NCI-H774 (cell line): ENCODE measurements at places on chromosomes 11 and 22.
A peak's percentile ranks its signal among the peaks of the same experiment; 100 is the strongest.

- no peak for DNase-seq
Measured at GRCh38 chr11:47165253-47165840, 11.3 kb downstream of the ARFGAP2 start.

DNA sequence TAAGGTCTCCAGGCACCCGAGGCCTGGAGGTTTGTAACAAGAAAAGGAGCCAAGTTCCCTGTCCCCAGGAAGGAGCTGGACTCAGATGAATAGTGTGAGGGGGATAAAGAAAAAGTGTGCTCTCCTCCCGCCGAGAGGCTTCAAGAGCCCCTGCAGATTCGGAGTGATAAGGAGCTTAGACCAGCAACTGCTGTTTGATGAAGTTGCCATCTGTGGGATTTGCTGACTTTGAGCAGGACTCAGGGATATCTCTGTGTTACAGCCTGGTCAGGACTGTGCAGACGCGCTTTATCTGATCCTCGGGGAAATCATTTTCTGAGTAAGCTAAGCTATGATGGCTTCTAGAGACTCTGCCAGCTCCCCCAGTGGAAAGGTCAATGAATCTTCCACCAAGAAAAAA, 1017.0 kb downstream of the TBC1D22A start:
- DNase-seq = no peak

DNA sequence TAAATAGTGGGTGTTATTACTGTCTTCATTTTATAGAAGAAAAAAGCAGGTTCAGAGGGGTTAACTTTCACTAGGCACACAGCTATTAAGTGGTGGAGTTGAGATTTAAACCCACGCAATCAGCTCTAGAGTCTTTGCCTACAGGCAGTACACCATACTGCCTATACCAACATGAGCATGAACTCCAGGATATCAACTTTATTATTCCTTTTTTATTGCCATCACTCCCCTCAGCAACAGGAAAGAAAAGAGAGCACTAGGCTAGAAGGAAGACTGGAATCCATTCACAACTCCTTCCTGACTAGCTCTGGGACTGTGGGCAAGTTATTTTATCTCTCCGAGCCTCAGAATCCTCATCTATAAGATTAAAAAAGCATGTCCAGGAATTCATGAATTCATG, 58.7 kb upstream of the FSHB start:
- no peak for DNase-seq

GRCh38 chr11:106400949-106401570, 323.6 kb downstream of the AASDHPPT start:
- DNase-seq = no peak

GRCh38 chr11:45984192-45984591, 61.7 kb downstream of the LARGE2 start:
- no peak for DNase-seq

GRCh38 chr11:17775507-17776211, 41.1 kb downstream of the KCNC1 start:
- no peak for DNase-seq

- no peak for DNase-seq
Measured at GRCh38 chr22:41009222-41009948, 58.2 kb downstream of the RBX1 start.

DNA sequence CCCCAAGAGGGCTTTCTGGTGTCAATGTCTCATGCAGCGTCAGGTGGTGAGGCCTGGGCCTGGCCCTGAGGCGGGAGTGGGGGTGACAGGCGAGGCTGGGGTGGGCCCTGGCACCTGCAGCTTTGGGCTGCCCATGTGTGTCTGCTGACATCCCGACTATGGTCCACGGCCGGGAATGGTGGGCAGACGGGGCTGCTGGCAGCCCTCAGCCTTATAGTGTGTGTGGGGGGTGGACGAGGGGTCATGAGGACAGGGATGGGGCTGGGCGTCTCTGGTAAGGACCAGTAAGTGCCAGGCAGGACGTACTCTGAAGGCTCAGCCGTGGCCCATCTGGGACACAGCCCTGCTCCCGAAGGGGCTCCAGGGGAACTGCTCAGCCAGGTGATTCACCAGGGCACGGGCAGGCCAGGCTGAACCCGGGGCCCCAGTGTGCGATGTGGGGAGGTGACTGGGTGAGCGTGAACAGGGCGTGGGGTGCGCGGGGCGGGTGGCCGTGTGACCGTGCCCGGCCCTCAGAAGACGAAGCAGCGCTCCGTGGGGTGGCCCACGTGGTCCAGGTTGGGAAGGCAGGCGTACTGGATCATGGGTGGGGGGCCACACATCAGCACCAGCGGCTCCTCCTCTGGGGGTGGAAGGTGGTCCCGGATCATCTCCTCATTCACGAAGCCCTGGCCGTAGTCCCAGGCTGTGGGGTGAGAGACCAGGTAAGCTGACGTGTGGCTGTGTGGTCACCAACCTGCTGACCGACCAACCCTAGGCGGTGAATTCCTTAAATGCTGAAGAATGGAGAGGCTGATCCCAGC, 4.8 kb upstream of the POLDIP3 start:
- DNase-seq = no peak

DNA sequence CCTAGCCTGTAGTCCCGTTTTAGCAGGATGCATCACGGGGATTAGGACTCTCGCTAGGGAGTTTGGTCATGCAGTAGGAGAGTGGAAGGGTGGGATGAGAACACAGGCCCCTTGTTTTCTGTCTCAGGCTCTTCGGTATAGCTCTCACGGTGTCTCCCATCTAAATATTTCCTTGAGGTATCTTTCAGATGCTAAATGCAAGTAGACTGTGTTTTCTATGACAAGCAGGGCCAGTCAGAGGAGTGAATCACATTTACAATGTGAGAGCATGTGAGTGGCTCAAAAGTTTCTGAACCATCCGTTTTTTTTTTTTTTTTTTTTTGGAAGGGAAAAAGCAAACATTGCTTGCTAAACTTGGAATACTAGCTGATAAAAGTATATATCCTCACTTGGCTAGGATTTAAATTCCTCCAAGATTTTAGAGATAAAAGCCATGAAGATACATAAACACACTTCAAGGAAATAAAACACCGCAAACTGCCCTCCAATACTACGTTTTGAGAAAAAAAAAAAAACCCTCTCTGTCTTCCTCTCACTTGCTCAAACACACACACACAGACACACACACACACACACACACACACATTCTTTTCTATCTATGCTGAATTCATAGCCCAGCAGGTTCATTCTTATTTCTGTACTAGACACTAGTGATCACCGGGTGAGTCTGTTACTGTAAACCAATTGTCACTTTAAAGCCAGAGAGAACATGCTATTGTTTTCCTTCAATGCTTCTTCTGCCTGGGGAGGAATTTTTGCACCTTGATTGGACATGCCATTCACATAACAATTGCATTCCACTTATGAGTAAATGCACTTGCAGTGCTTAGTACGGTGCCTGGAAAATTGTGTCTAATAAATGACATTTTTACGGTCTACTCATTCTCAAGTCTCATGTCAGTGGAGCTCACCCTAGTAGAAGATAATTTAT, 224.6 kb upstream of the CCDC90B start:
- DNase-seq = no peak

- peak; percentile 20 for DNase-seq
Measured at GRCh38 chr11:19076744-19077589, 16.4 kb upstream of the MRGPRX2 start.

GRCh38 chr11:21554284-21554683, 638.6 kb upstream of the ANO5 start:
- no peak for DNase-seq

GRCh38 chr11:134223121-134223520, 646 bp downstream of the NCAPD3 start:
- DNase-seq = no peak

- DNase-seq = no peak
Measured at GRCh38 chr11:46352063-46352841, 5.0 kb downstream of the DGKZ start.

DNA sequence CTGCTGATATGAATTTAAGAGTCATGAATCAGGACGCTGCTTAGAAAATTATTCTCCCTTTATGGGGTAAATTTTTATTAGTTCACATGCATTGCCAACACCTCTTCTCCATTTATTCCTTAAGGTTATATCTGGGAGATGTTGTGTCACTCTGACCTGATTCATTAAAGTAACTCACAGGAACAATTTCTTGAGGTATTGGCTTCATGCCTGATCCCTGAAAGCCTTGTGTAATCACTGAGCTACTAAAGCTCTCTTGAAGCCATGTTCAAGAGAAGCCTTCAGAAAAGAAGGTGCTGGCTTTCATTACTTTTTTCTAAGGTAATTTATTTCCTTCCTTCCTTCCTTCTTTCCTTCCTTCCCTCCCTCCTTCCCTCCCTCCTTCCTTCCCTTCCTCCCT, 420.6 kb downstream of the RAB38 start:
- DNase-seq = no peak

- DNase-seq = no peak
Measured at GRCh38 chr11:34706709-34707461, 86.0 kb downstream of the EHF start.

DNA sequence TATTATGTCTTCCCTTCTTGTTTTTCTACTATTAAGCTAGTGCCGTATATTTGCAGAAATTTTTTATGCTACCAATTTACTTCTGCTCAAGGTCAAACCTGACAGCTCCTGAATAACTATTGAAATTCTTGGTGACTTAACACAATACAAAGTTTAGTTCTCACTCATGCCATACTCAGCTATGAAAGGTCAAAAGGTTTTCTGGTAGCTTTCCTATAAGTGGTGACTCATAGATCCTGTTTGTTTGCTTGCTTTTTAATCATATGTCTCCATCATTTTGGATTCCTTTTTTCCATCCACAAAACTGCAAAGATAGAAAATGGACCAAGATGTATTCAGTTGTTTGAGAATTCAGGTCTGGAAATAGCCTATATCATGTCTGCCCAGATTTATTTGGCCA, 855.8 kb upstream of the LRRC4C start:
- no peak for DNase-seq

GRCh38 chr11:103550811-103551210, 441.6 kb downstream of the DYNC2H1 start:
- no peak for DNase-seq

DNA sequence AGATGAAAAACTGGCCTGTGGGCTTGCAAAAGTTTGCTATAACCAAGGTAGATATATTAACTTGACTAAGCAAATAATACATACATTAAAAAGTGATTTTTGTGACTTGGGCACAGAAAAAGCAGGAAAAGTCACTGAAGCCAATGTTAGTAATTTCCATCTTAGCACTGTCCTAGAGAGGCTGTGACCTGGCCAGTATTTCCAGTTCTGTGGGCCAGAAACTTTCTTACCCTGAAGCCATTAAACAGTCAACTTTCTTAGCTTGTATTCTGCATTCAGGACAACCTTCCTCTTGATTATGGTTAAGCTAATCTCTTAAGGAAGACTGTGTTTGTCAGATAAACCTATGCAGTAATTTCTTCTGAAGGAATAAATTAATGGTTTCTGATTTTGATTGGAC, 22.3 kb upstream of the SLC36A4 start:
- DNase-seq = no peak

DNA sequence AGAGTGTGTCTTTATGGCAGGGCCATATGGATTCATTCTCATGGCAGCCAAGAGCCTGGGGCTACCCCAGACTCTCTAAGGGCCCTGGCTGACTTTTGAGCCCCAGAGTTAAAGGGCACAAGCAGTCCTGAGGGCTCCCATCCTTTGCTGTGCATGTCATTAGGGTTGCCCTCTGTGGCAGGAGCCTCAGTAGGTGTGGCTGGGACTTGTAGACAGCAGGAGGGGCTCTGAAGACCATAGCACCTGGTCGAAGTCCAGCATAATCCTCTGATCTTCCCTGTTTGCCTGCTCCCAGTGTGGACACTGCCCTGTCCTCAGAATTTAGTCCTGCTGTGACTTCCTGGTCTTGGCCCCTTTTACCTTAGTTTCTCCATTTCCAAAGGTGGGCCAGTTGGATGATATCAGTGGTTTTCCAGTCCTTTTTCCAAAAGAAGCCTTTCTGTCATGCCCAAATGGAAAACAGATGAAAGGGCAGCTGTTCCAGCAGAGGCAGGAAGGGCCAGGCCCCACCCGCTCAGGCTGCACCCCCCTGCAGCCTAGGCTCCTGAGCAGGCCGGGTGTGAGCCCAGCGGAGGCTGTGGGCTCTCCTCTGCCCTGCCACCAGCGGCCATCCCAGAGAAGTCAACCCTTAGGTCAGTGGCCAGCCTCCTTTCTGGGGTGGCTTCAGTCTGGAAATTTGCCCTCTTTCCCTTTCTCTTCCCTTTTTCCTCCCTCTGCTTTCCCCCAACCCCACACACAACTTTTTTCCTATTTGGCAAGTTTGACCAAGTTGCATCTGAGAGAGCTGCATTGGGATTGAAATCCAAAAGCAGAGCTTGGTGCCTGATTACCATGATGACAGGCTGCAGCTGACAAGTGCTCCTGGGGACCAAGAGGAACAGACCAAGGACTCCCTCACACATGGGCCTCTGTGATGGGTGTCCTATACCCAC, 32.8 kb upstream of the SUSD2 start:
- DNase-seq = no peak

- DNase-seq = no peak
Measured at GRCh38 chr22:49585461-49586243, 242.0 kb downstream of the BRD1 start.

GRCh38 chr11:92658733-92659132, 310.7 kb upstream of the MTNR1B start:
- DNase-seq = no peak

DNA sequence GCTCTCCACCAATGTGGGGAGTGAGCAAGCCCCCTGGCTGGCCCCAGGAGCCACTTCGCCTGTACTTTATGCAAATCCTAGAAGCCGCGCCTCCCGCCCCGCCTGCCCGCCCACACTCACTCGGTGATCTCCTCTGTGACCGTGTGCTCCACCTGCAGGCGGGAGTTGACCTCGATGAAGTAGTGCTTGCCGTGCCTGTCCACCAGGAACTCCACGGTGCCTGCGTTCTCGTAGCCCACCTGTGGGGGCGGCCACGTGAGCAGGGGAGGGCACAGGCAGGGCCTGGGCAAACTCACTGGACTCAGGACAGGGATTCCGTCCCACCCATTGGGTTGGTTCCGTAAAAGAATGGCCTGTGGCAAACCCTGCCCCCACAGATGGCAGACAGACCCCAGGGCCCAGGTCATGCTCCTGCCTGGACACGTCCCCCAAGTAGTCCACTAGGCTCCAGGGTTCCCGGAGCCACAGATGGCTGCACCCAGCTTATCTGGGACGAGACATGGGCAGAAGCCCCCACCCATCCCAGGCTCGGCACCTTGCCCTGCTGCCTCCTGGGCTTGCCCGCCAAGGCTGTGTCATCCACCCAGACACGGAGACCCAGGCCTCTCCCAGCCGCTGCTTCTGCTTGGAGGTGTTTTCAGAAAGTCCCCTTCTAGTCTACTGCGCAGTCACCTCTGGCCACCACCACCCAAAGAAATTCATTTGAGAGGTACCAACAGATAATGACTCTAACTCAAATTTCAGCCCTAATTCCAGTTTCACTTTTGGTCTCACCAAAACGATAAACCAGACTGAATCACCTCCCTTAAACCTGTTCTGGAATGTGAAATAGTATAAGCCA, 12.1 kb downstream of the LRFN4 start:
- no peak for DNase-seq
